ENCODE measurements at places on chromosomes 5 and 9. TPM values are rescaled to one million over a fixed set of nuclear protein-coding genes. Genes with fewer than 3 reads are reported as not detected.

GRCh38 chr5:141637123-141637766, 448 bp downstream of the RELL2 start:
- peak; percentile 38 for DNase-seq

DNA sequence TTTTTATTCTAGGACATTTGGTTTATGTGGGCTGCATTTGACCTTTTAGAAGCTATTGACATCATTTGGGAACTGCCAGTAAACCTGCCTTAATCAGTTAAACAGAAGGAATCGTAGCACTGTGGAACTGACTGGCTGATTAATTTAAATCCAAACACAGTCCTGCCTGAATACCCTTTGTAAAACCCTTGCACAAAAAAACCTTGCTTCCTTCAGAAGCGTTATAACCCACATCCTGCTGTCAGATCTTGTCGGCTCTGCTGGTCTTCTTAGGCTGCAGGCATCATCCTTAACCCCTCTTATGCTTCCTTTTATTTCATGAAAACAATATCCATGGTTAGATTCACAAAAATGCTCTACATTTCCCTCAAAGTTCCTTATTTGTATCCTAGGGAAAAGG, 46.3 kb downstream of the PAM start:
- no peak for DNase-seq

DNA sequence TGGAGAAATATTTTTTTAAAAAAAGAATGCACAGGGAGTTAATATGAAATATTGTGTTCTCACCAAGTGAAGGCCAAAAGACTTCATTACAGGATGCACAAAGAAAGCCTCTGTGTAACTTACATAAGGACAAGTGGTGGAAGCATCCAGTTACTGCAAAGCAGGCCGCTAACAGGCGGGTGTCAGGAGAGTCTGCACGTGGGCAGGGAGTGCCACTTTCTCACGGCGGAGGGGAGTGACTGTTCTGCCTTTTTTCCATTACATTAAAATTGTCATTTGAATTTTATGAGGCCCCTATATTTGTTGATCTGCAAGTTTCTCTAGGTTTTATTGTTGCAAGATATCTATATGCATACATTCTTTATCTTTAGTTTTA, 28.1 kb upstream of the SPATA31E1 start:
- no peak for DNase-seq

DNA sequence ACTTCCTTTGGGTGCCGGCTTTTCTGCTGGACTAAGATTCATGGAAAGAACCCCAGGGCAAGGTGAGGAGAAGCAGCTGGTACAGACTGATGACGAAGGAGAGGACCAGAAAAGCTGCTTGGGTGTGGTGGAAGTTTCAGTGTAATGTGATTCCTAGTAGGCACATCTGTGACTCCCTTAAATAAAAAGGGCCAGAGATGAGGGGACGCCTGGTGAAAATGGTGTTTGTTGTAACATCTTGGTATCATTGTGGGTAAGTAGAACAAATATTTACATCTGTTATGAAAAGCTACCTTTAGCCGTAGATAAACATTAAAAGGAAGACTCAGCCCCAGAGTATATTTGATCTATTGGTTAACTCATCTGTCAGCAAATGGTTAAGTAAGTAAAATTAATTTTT, 33.8 kb downstream of the OTULINL start:
- DNase-seq = no peak

- no peak for DNase-seq
Measured at GRCh38 chr5:139371482-139372435, 11.3 kb downstream of the SLC23A1 start.

DNA sequence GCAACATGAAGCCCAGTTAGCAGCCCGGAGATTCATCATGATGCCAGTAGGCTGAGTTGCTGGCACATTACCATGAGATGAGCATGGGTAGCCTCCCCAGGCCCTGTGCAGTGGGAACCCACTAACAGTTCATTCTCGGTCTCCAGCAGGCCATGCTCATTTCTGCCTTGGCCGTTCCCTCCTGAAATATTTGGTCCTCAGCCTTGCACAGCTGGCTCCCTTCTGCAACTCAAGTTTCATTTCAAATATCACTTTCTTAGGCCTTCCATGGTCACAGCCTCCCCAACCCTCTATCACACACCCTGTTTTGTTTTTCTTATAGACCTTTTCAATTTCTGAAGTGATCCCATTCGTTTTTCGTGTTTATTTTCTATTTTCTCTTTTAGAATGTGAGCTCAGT, 125.4 kb upstream of the VLDLR start:
- no peak for DNase-seq

- peak; percentile 80 for DNase-seq
Measured at GRCh38 chr5:170755679-170756456, 27.7 kb upstream of the GABRP start.

DNA sequence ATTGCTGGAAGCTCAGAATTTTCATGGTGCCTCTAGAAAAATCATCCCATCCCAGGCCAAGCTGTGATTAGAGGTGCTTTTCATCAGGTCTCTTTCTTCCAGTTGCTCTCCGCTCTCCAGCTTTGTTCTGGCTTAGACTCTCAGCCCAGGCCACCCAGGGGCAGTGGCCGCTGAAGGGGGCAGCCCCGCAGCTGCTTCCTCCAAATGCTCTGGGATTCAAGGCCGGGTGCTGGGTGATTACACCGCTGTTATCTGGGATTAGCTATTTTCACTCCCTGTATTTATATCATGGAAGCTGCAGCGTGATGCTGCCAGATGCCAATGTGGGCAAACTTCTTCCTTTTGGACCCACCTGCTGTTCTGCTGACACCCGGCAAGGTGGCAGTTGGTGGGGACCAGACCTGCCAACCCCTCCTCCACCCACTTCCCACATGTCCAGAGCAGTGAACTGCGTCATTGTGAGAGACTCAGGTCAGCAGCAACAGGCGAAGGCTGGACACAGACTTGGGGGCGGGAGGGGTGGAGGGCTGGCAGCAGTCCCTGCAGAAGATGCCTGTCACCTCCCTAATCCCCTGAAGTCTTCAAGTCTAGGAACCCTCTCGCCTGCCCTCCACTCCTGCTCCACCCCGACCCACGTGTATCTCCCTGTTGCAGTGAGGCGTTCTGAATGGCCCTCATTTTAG, 33.9 kb upstream of the NKX2-5 start:
- DNase-seq = no peak

DNA sequence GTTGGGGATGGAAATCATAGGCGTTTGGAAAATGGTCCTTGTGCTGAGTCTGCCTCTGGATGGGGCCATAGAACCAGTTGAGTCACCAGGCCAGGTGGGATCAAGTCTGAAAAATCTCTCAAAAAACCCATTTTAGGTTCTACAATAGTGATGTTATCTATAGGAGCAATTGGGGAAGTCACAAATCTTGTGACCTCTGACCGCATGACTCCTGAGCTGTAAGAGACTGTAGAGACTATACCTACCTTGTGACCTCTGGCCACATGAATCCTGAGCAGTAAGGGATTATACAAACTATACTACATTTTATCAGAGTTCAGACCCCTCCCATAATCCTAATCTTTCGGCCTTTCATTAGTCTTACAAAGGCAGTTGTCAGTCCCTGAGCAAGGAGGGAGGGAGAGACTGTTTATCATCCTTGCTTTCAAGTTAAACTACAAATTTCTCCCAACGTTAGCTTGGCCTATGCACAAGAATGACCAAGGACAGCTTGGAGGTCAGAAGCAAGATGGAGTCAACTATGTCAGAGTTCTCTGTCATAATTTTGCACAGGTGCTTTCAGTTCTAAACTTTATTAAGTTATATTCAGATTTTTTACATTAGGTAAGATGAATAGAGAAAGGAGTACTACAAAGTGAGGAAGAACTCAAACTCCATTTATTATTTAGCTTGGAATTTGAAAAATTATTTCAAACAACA, 11.5 kb upstream of the JMY start:
- DNase-seq = no peak

DNA sequence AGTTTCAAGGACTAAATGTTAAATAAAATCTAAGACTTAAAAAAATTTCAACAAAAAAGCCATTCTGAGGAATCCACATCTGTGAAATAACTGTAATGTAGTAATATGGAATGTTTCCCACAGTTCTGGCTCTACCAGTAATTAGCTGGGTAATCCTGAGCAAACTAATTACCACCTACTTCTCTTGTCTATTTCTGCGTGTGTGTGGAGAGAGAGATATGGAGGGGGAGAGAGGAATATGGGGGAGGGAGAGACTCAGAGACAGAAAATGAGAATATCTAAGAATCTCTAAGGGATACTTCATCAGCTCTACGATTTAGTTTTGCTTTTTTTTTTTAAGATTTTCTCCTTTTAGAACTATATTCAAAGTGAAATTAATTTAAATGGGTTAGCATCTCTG, 28.0 kb downstream of the TBCA start:
- DNase-seq = no peak

Gene PCDHGB6
- total RNA-seq = 2.3 TPM

All from mucosa of descending colon (tissue), 3 donors.